Foreskin keratinocyte (primary cell): ENCODE measurements at places on chromosomes 2 and 18.

DNA sequence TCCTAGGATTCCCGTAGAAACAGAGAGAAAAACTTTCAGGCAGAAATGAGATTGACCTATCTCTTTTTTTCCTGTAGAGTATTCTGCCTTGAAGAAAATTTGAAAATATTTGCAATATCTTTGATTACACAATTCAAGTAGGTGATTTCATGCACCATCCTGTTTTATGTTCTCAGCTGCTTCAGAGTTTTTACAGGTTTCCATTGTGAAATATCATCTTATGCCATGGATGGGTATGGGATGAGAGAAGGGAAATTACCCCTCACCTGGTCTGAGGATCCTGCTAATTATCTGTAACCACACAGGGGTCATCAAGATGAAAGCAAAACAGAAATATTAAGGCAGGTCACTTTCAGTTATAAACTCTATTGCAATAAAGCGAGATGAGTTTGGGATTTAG lies 264.8 kb downstream of the TXNL1 start:
- no peak for DNase-seq

DNA sequence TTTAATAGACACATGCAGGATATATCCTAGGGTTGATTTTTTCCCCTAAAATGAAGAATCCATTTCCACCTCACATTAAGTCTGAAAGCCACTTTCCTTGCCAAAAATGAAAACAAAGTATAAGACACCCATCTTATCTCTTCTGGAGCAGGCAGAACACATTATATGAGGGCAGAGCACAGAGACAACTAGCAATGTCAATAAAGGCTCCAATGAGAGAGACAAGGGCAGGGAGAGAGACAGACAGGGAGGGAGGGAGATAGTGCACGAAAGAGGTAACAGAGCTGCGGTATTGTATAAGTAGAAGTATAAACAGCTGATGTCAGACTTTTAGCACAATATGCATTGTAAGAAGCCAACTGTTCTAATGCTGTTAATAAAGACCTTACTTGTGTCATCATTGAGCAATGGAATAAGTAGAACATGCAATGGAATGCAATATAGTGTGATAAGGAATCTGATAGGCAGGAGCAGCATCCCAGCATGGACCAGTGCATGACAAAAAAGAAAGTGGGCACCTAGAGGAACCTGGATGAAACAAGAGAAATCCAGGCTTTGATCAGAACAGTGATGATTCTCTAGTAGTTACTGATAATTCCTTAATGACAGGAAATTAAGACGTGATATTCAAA lies 150.6 kb upstream of the TCF4 start:
- no peak for DNase-seq

DNA sequence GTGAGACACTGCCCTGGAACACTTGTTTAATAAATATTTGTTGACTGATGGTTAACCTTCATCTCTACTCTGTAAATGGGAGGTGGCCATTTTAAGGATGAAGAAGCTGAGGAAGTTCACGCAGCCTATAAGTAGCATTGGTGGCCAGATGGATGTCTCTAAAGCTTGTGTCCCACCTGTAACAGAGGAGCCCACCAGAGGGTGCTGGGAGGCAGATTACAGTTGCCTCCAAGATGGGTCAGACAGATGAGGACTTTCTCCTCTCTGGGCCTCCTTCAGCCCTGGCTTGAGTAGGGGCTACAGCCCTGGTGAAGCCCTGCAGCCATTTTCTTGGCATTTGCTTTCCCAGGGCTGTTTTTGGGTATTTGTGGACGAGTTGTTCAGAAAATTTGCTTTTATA lies 45.0 kb upstream of the MCFD2 start:
- DNase-seq, result no peak

GRCh38 chr18:75071866-75072671 lies 136.9 kb downstream of the PTGR3 start:
- DNase-seq, result no peak

GRCh38 chr2:16952368-16952767 lies 286.7 kb upstream of the CYRIA start:
- DNase-seq, result no peak

GRCh38 chr2:235827585-235827992 lies 333.7 kb downstream of the AGAP1 start:
- peak; percentile 21 for DNase-seq

DNA sequence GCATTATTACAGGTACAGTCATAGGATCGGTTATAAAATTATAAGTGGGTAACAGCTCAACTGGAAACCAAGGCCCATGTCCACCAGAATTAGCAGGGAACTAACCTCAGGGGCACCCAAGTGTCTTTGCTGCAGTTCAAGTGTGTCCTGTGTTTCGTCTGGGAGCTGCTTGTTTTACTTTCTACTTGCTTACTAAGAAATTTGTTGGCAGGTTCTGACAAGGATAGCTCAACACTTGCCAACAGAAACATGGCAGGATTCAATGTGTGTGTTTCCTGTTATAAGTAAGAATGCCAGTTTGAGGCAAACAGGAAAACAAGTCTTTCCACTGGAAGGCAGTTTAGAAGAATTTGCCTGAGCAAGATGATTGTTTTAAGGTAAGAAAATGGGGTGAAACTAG lies 104.5 kb downstream of the EPHA4 start:
- peak; percentile 27 for DNase-seq

GRCh38 chr18:55069497-55069896 lies 110.2 kb upstream of the CCDC68 start:
- no peak for DNase-seq

- DNase-seq, result no peak
Measured at GRCh38 chr2:200596774-200597570, 11.2 kb downstream of the AOX1 start.

- peak; percentile 65 for DNase-seq
Measured at GRCh38 chr2:44707945-44708660, 233.4 kb upstream of the SIX3 start.

DNA sequence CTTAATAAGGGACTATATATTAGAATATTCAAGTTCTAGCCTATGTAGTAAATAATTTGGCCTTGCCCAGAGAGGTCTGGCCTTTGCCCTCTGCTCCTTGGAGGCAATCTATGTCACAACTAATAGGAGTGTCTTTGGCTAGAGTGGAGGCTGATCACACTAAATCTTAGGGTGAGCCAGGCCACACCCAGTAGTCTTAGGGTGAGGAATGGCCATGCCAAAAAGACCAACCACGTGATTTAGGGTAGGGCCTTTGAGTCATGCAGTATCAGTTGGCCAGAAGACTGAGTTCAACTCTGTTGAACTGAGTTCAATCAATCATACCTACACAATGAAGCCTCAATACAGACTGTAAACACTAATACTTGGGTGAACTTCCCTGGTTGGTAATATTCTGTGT lies 26.0 kb upstream of the FLACC1 start:
- DNase-seq, result no peak

- DNase-seq, result no peak
Measured at GRCh38 chr2:11145350-11145749, 9.9 kb upstream of the SLC66A3 start.

DNA sequence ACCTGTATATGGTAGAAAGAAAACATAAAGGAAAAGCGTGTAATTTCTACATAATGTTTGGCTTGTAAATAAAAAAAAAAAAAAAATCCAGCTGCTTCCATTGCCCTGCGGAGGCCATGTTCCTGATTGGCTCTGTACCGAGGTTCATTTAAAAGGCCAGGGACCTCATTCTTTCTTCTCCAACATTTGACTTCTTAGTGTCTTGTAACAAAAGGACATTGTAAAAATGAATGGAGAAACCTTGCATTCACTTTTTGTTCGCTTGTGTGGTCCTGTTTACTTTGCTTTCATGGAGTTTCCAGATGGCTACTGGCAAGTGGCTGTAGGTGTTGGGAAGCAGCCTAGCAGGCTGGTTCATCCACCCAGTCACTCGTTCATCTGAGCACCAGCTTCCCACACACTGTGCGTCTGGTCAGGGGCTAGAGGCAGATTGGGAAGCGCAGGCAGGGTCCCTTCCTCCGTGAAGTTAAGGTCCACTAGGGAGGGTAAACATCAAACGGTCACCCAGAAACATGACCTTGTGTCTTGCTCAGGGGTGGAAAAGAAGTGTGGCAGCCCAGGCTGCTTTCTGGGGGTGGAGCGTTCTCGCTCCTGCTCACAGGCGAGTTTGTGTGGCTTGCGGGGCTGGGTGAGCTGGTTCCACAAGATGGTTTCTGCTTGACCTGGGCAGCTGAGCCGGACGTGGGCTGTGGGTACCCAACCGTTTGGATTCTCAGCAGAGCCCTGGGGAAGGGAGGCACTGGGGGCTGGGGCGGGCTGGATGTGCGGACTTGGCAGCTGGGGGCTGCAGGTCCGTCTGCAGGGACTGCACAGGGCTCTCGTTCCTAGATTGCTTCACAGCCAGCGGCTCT lies 260.7 kb downstream of the AGAP1 start:
- DNase-seq, result no peak

GRCh38 chr2:218999881-219000568 lies 6.8 kb upstream of the CRYBA2 start:
- DNase-seq, result no peak

DNA sequence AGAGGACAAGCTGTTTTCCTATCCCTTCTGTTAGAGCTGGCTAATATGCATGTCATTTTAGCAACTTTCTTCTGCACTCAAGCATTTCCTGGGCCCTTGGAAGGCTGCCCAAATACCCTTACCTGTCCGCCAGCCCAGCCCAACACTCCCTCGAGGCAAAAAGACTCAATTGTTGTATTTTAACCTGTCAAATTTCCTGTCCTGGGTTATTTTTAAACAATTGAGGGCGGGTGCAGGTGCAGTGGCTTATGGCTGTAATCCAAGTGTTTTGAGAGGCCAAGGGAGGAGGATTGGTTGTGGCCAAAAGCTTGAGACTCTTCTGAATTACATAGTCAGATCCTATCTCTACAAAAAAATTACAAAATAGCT lies 125.0 kb upstream of the ARHGAP28 start:
- DNase-seq, result no peak

GRCh38 chr2:98085649-98086048 lies 1.3 kb upstream of the VWA3B start:
- no peak for DNase-seq

DNA sequence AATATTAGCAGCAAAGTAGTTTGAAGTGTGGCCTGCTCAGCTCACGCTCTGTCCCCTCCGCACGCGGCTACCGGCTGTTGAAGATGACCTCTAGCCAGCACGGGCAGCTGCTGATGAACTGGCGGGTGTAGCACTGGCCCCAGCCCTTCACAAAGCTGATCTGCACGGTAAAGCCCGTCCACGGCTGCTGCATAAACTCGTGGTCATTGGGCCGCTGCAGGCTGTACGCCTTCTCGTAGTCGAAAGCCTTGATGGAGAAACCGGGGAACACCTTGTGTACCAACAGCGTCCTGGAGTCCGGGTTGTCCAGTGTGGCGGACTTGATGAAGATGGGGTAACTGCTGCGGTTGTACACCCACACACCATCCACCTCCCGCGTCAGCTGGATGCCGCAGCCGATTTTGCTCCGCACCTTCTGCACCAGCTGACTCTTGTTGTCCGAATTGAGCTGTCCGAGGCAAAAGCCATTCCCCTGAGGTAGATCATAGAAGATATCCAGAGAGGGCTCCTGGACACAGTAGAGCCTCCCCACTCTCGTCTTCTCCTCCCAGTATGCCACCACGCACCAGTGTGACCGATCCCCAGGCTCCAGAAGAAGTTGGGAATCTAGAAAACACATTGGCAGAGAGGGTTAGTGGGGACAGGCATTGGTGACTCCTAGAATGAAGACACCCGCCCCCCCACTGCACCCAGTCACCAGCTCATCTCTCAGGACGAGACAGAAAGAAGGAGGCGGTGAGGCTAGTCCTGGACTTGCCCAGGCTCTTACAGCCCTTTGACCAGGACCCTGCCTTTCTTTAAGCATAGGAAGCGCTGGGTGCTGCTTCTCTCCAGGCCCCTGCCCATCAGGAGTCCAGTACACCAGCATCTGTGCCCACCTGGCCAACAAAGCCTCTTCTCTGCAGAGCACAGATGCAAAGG lies 29.2 kb downstream of the SMAD7 start:
- DNase-seq, result no peak

GRCh38 chr2:73870084-73870483 lies 22.7 kb upstream of the ACTG2 start:
- DNase-seq, result no peak

DNA sequence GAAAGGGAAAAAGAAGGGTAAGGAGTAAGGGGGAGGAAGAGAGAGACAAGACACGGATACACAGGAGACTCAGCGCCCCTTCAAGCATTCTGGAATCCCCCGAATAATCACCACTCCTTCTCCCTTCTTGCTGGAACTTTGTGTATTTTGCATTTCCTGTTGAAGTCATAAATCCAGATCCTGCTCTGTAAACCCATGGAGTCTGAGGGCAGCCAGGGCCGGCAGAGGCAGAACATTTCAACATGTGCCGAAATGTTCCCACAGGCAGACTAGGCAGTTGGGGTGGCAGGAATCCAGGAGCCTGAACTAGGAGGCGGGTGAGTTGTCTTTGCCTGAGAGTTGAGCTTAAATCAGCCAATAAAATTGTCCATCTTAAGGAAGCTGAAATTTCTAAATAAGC lies 193.1 kb downstream of the SH3RF3 start:
- peak; percentile 69 for DNase-seq

- DNase-seq, result no peak
Measured at GRCh38 chr2:169978402-169979017, 151.3 kb downstream of the UBR3 start.

DNA sequence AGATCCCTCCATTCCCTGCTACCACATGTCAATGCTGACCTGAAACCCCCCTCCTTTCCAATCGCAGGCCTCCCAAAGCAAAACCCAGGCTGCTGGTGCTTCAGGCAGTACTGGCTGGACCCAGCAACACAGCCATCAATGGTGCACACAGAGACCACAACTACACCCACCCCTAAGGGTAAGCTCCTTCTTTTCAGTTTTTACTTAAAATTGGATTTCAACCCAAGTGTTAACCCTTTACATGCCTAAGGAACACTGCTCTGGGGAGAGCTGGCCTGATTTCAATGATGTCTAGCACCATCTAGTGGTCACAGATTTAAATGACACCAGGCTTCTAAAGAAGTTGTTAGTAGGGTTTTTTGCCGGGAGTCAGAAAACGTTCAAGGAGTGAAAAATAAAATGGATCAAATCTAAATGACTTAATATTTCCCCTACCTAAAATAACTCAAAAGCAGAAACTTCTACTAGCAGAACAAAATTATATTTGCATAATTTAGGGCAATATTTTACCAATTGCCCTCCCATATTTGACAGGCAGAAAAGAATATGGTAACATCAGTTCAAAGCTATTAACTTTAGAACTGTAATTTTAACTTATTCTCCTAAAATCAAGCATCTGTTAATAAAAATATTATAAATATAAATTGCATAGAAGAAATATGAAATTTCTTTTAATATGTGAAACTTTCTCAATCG lies 24.6 kb downstream of the FECH start:
- no peak for DNase-seq

DNA sequence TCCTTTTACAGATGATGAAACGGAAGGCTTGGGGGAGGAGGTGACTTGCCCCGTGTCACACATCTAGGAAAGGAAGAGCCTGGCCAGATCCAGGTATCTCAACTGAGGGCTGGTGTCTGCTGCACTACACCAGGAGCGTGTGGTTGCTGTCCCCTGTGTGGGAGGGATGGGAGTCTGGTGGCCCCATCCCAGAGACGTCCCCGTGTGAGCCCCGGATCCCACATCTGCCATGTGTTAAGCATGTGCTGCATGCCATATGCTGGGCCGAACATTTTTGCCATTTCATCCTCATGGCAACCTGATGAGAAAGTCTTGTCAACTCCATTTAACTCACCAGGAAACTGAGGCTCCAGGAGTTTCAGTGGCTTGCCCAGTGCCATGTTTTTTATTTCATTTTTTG lies 4.2 kb downstream of the GAREM2 start:
- no peak for DNase-seq
